Iris pigment epithelial cell (primary cell): ENCODE measurements at places on chromosomes 12 and 14.

DNA sequence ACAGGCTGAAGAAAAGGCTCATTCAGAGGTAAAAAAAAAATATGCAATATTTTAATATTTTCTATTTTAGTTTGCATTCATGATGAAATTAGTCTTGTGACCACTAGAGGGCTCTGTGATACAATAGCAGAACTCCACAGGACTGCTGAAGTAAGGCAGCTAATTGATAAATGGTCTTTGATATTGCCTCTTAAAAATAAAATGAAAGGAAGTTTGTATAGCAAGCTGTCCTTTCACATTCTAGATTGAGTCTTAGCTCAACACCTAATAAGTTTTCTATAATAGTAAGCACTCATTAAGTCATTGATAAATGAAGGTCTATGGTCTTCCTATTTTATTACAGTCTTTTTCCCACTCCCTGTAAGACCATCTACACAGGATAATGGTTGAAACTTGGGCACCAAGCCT, 315.7 kb downstream of the NAV3 start:
- DNase-seq = peak; percentile 51

DNA sequence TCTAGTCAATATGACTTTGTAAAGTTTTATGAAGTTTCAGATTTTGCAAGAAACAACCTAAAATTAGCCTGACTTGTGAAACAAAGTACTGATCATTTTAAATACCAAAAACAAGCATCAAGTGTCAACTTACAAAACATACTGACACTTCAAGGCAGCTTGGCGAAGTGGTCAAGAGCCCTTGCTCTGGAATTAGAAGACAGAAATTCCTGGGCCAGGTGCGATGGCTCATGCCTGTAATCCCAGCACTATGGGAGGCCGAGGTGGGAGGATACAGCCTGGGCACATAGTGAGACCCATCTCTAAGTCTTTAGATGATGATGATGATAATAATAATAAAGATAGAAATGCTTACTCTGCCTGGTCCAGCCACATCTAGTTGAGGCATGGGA, 45.4 kb upstream of the NR2C1 start:
- DNase-seq = peak; percentile 50

DNA sequence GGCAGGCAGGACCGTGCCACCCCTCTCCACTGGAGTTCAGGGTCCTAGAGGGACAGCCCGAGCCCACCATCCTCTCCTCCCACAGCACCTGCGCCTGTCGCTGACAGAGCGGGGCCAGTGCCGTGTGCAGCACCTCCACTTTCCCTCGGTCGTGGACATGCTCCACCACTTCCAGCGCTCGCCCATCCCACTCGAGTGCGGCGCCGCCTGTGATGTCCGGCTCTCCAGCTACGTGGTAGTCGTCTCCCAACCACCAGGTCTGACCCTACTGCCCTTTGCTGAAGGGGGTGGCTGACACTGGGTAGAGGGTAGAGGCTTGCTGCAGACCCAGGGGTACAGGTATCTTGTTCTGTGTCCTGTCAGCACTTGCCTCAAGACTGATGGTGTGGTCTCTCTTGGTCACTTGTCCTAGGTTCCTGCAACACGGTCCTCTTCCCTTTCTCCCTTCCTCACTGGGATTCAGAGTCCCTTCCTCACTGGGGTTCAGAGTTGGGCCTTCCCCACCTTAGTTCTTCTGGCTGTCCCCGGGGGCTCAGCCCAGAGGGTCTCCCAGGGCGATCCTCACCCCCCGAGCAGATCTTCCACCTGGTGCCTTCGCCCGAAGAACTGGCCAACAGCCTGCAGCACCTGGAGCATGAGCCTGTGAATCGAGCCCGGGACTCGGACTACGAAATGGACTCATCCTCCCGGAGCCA, 42.0 kb downstream of the SH2B3 start:
- DNase-seq = no peak

- no peak for DNase-seq
These were observed 29.0 kb downstream of the YY1 start for GRCh38 chr14:100267990-100268389.

GRCh38 chr14:30791522-30792351, 82.6 kb upstream of the COCH start:
- no peak for DNase-seq

GRCh38 chr12:109716512-109717389, 3.1 kb downstream of the FAM222A start:
- no peak for DNase-seq

DNA sequence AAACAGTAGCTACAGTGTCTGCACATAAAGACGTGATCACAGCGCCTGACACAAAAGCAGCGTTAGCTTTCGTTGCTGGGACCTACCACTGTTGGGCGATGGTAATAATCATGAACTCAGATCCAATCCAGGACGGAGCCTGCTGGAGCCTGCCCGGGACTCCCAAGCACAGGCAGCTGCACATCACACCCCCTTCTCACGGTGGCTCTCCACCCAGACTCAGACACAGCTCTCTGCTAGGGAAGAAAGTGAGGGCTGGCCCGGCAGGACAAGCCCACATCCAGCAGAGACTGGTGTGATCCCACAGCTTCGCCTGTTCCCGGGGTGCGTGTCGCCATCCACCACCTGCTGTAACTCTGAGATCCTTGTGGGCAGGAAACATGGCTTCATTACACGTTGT, 49.9 kb upstream of the FOXN3 start:
- no peak for DNase-seq

GRCh38 chr12:75909714-75910656, 121.6 kb downstream of the PHLDA1 start:
- no peak for DNase-seq

DNA sequence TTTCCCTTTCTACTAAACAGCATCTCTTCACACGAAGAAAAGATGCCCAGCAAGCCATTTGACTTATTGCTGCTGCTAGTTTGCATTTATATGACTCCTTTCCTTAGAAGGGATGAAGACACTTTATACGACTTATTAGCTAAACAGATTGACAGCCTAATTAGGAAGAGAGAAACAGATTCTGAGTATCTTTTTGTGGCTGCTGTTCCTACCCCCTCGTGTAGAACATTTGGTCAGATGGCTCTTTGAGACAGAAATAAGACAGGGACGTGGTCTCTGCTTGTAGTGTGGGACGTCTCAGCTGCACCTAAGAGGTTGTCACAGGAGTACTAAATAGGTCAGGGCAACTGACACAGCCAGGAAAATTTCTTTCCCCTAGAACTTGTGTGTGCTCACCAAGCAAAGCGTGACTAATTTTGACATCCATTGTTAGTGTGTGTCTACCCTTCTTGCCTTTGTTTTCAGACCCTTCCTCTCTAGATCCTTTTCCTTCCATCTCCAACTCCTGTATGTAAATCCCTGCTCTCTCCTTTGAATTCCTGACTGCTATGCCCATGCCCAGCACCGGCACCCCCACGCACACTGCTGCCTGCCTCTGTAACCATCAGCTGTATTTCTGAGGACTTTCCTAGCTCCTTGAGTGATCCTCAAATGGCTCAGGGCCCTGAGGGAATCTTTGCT, 83.2 kb downstream of the DAD1 start:
- no peak for DNase-seq

GRCh38 chr12:112686373-112686772, 105.2 kb upstream of the RPH3A start:
- peak; percentile 27 for DNase-seq

GRCh38 chr14:23043754-23044153, 1.7 kb downstream of the PSMB11 start:
- DNase-seq = no peak

DNA sequence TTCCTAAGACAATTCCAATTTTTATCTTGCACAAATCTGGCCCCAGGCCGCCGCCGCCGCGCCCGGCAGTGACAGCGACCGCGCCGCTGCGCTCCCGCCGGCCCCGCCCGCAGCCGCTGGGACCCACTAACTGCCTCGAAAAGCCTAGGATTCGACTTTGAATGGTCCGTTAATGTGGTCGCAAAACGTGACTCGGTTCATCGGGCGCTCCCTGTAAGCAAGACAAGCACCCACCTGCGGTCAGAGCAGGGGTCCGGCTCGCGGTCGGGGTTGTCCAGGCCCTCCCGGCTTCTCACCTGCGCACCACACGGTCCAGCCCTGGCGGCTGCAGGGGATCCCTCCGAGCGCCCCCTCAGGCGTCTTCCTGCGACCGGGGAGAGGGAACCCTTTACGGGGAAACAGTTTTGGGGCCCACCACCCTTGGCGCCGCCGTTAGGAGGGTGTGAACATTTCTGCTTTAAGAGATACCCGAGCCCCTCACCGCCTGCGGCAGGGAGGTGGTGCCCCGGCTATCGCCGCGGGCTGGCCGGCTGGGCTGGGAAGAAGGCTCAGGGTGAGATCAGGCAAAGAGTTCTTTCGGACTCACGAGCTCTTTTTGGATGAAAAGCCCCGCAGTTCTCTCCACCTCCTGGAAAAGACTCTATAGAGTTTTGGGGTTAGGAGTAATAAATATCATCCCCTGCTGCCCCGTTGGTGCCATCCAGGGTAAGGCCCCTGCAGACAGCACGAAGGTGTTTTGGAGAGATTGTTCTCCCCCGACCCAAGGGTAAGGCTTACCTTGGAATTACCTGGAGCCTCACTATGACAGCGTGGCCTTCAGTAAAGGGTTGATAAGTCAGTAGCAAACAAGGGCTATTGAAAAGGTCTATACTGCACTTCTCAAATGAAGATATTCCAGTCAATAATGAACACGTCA, 13.6 kb upstream of the FOXJ2 start:
- DNase-seq = no peak

DNA sequence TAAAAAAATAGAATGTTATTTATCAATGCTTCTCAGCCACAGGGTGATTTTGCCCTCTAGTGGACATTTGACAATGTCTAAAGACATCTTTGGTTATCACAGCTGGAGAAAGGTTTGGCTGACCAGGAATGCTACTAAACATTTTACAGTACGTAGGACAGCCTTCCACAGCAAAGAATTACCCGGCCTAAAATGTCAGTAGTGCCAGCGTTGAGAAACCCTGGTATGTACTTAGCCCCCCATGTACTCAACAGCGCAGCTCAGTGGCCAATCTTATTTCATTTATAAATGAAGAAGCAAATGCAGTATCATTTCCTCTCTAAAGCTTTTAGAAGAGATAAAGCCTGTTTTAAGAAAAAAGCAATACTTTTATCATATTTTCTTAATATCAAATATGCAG, 5.8 kb downstream of the MARK3 start:
- DNase-seq = peak; percentile 72

DNA sequence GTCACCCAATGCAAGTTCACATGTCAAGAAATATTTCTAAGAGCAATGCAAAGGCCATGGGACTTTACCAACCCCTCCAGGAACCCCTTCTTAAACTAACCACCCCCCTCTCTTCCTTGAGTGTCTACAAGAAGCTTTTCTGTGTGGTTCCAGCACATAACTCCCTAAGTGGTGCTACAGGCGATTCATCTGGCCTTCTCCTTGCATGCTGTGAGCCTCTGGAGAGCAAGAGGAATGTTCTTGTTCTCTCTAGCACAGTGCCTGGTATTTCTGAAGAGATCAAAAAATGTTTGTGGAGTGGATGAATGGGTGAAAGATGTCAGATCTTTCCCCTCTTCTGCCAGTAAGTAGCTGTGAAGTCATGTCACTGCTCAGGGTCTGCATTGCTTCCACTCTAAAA, 5.9 kb upstream of the RNASE12 start:
- no peak for DNase-seq

- no peak for DNase-seq
These were observed 209.2 kb downstream of the PHLDA1 start for GRCh38 chr12:75822416-75822815.

DNA sequence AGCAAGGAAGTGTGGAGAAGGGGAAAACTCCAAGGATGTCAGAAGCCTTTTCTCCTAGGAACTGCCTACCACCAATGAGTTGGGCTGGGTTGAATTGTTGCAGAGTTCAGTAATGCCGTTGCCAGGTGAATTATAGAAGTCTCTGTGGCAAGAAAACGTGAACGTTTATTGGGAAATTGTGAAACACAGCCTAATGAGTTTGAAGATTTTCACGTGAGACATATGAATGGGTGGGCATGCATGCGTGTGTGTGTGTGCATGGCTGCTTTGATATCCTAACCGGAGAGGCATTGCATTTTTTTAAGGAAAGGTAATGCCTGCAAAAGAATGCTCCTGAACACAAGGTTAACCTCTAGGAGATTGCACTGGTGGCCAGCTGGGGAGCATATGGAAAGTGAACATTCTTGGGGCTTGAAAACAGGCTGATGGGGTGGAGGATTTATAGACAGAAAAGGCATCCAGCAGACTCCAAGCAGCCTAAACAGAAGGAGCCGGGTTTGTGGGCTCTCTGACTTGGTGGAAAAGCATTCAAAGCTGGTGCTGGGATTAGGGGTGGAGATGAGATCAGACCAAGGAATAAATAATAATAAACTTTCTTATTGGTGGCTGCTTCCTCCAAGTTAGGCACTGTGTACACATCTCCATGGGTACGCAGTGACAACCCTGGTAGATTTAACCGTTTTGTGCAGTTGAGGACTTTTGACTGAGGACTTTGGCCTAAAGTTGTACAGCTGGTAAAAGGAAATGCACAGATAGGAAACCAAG, 67.8 kb downstream of the NTF3 start:
- peak; percentile 16 for DNase-seq

- DNase-seq = peak; percentile 82
These were observed 16.1 kb downstream of the HCAR2 start for GRCh38 chr12:122687086-122687485.

- no peak for DNase-seq
These were observed 583.6 kb downstream of the BCL11B start for GRCh38 chr14:98688446-98688845.

DNA sequence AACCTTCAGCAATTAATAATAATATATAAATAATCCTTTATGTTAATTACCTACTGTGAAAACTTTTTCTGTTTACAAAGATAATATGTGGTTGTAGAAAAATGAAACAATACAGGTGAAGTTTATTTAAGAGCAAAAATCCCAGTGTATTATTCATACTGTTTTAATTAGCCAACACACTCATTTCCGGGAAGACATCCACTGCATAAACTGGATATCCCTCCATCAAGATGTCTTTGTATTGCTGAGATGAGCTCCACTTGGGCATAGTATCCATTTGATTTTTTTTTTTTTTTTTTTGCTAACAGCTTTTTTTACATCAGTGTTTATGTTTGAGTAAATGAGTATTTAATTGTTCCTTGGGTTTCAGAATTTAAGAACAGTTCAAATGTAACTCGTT, 13.7 kb upstream of the DERA start:
- no peak for DNase-seq

DNA sequence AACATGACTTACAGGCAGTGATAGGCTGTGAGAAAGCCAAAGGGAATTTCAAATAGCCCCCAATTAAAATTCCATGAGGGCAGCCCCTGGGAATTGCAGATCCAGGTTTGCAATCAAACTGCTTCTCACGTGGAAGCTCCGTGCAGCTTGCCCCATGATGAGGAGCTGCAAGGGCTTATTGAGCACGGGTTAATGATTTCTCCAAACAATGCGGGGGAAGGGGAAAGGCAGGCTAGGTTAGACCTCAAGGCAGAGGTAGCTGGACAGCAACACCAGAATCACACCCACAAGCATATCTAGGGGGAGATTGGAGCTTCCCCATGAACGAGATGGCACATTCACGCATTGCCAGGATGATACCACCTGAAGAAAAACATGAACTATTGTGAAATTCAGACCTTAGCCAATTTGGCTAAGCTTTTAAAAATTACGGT, 5.0 kb upstream of the DUSP6 start:
- no peak for DNase-seq

GRCh38 chr14:55238019-55238680, 33.1 kb upstream of the FBXO34 start:
- DNase-seq = no peak
